ENCODE measurements at places on chromosomes 12 and 14.
A peak's percentile ranks its signal among the peaks of the same experiment; 100 is the strongest.

GRCh38 chr12:52243856-52244614 lies 11.0 kb downstream of the KRT7 start:
- peak; percentile 92 for ATAC-seq

- ATAC-seq, result no peak
These were observed 1.9 kb upstream of the KDM2B start for GRCh38 chr12:121582583-121583333.

DNA sequence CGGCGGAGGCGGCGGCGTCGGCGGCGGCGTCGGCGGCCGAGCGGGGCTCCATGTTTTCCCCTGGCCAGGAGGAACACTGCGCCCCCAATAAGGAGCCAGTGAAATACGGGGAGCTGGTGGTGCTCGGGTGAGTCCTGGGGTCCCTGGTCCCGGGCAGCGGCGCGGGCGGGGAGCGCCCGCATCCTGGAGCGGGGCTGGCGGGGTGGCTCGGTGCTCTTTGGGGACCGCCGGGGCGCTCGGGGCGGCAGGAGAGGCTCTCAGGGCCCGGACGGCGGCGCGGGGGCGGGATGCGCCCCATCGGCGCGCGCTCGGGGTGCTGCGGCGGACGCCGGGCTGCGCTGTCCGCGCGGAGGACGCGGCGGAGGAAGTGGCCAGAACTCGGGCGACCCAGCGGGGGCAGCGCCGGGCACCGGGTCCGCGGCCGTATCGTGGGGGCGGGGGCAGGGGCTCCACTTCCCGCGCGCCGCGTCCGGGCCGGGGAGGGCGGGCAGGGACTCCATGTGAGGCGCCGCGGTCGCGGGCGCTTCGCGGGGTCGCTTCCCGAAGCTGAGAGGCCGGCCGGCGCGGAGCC lies 485 bp downstream of the PELI2 start:
- peak; percentile 53 for ATAC-seq

DNA sequence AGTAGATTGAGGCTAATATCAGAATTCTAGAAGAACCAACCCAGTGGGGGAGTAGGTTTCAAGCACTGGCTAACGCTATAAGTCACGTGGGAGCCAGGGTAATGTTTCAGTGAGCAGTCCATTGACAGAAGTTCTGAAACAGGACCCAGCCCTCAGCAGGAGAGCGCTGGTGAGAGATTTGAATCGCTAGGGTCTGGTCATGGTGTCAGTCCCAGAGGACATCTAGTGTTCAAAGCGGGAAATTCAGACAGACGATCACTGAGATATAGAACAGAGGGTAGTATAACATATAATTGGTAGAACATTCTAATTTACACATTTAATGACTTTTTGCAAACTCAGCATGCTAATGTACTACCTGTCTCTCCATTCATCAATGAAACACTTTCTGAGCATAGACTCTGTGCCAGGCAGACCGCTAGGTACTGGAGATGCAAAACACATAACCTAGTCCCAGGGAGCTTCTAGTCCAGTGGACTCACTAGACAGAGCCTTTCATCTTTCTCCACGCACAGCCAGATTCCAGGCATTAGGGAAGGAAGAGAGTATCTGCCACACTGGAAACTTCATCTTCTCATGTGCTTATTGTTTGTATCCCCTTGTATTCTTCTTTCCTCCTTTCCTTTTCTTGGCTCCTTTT lies 35.4 kb upstream of the RNASE3 start:
- peak; percentile 95 for ATAC-seq

DNA sequence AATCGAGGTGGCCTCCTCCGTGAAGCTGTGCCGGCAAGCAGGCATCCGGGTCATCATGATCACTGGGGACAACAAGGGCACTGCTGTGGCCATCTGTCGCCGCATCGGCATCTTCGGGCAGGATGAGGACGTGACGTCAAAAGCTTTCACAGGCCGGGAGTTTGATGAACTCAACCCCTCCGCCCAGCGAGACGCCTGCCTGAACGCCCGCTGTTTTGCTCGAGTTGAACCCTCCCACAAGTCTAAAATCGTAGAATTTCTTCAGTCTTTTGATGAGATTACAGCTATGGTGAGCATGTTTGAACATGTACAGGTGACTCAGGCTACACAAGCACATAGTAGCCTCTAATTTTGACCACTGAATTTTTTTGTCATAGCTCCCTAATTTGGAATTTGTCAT lies 59.7 kb downstream of the ATP2A2 start:
- no peak for ATAC-seq

DNA sequence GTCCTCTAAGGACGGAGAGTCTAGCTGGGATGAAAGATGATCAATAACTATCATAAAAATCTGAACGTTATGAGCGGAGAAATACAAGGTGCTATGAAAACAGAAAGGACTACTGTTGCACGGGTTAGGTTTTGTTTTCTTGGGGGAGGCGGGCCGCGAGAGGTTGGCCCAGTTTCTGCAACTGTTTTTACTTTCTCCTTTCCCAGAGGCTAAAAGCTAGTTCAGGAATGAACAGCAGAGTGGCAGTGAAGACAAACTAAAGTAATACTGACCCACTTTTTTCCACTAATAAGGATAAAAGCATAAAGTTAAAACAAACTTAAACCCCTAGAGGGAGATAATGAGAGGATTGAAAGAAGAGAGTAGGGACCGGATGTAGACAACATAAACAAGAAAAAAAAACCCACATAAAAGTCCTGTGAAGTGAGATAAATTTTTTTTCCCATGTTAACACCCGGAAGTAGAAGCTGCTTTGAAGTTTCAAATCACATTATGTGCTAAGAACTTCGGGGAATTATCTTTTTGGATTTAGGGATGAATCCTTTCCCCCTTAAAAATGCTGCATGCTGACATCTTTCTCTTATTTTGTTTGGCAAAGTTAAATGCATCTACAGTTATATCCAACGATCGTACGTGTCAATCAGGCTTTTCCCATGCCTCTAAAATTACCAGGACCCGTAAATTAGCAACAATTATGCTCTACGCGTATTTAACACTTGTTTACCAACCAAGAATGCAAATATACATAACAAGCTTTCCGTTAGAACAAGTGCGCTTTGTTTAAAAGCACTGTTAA lies 1.0 kb upstream of the CDK17 start:
- peak; percentile 22 for ATAC-seq

DNA sequence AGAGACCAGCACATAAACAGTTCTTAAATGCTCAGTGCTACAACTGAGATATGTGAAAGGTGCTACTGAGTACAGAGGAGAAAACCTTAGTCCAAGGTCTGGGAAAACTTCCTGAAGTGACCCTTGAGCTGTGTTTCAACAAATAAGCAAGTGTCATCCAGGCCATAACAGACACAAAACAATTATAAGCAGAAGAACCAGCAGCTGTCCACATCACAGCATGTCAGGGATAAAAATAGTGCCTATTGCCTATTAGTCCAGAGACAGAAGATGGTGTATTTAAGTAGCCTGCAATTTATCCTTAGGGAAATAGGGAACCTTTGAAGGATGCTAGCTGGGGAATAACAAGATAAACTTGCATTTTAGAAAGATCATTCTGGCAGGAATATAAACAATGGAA lies 237.8 kb downstream of the SPTSSA start:
- ATAC-seq, result no peak

DNA sequence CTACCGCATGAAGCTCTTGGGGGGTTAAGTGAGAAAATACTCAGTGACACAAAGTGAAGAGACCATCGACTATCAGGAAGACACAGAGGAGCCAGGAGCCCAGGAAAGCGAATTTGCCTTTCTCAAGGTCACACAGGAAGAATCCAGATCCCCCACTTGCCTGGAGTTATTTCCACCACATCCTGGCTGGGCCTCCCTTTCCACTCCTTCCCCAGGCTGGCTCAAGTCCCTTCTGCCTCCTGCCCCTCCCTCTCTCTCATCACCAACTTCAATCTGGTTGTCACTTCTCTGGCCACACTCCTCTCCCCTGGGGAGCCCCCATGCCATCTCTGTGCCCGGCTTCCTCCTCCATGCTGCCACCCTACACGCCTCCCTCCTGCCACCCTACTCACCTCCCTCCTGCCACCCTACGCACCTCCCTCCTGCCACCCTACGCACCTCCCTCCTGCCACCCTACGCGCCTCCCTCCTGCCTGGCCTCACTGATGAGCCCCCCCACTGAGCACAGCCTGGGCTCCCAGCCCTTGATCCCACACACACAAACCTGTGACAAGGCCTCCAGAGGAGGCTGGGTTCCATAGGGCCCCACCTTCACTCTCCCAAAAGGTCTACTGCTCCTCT lies 6.3 kb downstream of the SCNN1A start:
- ATAC-seq, result no peak

- no peak for ATAC-seq
These were observed 1.7 kb downstream of the TRHDE start for GRCh38 chr12:72273851-72274351.

DNA sequence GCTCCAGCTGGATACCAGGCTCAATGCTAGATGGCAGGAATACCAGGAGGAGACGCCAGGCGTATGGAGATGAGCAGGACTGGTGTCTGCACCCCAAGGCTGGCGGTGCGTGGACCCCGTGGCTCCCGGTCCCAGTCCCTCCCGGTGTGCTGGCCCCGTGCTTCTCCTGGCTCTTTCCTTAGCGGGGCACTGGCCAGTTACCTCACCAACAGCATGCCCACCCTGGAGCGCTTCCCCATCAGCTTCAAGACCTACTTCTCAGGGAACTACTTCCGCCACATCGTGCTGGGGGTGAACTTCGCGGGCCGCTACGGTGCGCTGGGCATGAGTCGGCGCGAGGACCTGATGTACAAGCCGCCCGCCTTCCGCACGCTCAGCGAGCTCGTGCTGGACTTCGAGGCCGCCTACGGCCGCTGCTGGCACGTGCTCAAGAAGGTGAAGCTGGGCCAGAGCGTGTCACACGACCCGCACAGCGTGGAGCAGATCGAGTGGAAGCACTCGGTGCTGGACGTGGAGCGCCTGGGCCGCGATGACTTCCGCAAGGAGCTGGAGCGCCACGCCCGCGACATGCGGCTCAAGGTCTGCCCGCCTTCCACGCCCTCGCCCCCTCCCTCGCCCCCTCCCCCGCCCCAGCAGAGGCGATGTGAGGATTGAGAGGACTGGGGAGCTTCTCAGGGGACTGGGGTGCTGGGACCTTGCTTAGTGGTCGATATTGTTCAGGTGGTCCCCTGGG lies 14.6 kb downstream of the VASH1 start:
- no peak for ATAC-seq

DNA sequence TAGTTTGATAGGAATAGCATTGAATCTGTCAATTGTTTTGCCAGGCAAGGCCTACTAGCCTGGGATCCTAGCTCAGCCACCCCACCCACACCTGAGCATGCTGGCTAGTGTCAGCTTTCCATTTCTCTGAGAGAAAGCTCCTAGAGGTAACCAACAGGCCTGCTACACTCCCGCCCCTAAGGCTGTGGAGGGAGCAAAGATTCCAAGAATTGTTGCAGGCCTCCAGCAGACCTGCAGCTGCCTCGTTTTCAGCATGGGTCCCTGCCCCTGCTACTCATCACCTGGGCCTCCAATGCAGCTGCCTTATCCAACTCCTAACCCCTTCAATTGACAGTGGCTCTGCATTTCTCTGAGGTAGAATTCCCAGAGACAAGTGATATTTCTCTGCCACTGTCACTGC lies 852.4 kb upstream of the MDGA2 start:
- no peak for ATAC-seq

DNA sequence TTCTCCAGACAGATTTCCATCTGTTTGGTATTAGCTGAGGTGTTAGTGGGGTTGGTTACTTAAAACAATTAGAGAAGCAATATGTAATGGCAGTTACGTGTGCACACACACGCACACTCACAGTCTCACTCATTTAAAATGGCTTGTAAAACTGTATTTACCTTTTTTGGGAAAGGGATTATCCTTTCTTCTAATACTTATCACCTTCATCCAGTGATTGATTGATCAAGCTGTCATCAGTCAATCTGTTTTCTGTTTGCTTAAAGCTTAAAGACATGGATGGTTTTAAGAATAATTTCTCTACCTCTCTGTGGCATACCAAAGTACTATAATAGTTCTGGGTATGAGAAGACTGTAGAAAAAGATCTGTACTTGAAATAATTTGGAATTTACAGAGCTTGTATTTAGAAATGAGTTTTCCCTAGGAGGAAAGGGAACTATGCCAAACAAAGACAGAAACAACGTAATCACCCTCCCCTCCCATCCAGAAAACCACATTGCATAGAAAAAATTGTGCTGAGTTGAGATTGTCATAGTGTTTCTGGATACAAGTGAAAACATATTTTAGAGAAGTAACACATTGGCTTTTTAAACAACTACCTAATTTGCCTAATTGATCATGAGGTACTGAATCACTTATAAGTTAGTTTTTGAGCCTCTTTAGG lies 455.8 kb downstream of the PCNX1 start:
- ATAC-seq, result peak; percentile 79

DNA sequence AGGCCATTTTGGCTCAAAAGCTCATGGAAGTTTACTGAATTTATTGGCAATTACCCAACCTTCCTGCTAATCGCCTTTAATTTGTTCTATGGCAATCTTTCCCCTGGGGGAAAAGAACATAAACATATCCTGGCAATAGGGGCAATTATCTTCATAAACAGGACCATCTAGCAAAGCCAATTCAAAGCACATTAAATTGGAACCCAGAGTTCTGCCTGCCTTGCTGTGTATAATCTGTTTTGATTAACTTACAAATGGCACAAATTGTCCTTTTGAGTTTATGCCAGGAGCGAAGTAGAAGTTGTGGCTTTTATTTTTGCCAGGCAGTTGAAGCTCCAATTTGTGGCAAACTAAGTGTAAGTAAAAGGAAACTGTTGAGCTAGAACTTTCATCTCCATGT lies 68.6 kb downstream of the C12orf50 start:
- ATAC-seq, result no peak

DNA sequence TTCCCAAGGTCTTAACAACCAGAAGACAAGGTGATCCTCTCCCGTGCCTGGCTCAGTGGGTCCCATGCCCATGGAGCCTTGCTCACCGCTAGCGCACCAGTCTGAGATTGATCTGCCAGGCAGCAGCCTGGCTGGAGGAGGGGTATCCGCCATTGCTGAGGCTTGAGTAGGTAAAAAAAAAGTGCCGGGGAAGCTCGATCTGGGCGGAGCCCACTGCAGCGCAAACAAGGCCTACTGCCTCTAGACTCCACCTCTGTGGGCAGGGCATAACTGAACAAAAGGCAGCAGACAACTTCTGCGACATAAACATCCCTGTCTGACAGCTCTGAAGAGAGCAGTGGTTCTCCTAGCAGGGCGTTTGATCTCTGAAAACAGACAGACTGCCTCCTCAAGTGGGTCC lies 104.0 kb downstream of the C14orf39 start:
- ATAC-seq, result no peak

DNA sequence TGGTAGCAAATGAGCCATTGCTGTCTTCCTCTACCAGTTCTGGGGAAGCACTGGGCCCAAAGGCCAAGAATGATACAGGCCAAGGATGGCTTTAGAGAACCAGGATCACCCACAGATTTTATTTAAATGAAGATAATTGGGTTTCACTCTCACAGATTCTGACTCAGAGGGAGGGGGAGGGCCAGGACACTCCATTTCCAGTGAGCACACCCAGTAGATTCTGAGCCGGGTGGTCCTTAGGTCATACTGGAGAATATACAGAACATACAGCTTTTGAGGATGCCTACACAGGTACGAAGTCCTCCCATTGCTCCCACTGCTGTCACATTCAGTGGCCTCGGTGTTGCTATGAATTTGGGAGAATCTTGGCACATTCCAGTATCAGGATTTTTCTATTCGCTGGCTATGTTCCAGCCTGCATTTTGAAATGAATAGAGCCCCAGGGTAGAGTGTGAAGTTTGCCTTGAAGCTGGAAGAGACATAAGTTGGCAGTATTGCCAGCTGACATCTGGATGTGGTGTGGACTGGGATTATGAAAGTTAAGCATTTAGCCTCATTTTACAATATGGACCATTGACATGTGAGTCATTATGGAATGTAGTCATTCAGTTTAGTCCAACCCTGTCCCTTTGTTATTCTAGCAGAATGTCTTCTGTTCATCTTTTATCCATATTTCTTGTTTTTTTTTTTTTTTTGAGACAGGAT lies 45.8 kb upstream of the POC1B start:
- peak; percentile 46 for ATAC-seq
